ELR (cell line): ENCODE measurements at places on chromosomes 4 and X.
A peak's percentile ranks its signal among the peaks of the same experiment; 100 is the strongest.

DNA sequence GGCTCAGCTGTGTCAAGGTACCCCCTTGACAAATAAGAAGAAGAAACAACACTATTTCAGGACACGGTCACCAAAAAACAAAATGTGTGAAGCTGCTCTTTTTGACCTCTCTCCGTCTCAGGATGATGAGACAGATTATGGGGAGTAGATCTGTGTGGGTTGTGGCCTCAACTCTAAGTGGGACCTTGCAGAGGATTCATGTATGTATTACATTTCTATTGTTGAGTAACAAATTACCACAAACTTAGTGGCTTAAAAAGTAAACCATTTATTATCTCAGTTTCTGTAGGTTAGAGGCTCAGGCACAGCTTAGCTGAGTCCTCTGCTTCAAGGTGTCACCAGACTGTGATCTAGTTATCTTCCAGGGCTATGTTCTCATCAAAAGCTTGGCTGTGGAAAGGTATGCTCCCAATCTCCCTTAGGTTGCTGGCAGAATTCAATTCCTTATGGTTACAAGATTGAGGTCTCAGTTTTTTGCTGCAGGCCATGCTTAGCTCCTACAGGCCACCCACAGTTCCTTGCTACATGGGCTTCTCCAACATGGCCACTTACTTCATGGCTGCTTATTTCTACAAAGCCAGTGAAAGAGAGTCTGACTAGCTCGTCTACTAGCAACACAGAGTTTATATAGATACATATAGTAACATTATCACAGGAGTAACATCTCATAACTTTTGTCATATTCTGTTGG lies 28.1 kb downstream of the DGKK start:
- no peak for DNase-seq

DNA sequence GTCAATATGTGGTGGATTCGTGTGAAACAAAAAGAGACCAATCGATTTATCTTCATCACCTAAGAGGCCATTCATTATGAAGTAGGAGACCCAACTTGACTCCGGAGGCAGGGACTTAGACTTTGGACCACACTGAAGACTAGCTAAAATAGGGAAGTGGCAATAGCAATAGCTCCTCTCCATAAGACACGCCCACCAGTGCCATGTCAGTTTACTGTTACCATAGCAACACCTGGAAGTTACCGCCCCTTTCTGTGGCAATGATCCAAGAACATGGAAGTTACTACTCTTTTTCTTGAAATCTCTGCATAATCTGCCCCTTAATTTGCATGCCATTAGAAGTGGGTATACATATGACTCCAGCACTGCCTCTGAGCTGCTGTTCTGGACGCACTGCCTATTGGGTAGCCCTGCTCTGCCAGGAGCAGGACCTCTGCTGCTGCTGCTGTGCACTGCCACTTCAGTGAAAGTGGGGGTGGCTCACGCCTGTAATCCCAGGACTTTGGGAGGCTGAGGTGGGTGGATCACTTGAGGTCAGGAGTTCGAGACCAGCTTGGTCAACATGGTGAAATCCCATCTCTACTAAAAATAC lies 163.2 kb downstream of the PRKX start:
- peak; percentile 39 for DNase-seq

- peak; percentile 45 for DNase-seq
Measured at GRCh38 chr4:41044165-41044564, 170.2 kb downstream of the APBB2 start.

- no peak for DNase-seq
Measured at GRCh38 chr4:99054428-99054994, 34.1 kb downstream of the ADH5 start.

- no peak for DNase-seq
Measured at GRCh38 chr4:155609455-155610059, 57.1 kb upstream of the GUCY1A1 start.

- DNase-seq = no peak
Measured at GRCh38 chrX:98203800-98204199, 1320.1 kb downstream of the RPA4 start.

- DNase-seq = no peak
Measured at GRCh38 chr4:54743562-54743961, 85.8 kb downstream of the KIT start.

DNA sequence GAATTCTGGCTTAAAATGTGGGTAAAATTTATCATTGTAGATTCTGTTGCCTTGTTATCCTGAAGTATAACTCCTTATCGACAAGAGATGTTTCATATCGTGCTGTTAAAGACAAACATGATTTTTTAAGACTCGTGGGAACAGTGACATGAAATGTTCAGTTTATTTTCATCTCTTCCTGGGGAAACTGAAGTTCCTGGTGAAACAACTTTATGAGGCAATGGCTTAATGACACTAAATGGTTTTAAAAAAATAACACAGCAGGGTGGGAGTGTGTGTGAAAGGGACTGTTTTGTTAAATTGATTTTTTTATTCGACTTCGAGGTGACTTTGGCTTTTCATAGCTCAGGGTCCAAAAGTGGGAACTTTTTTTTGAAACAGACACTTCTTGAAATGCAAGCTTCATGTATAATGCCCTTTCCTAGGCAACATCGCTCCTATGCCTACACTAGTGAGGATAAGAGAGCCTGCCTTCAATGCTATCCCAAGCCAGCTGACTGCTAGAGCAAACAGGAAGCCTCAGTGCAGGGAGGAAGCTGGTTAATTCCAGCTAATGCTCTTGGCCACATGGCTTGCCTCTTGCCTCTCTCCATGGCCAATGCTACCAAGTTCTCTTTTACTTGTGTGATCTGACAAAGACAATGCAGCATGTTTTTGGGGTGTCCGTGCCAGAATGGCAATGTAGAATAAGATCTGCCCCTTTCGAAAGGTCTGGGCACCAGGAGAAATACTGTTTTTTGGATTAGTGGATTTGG lies 80.9 kb upstream of the PLAC1 start:
- DNase-seq = no peak

GRCh38 chrX:22220941-22221340 lies 51.8 kb upstream of the CBLL2 start:
- DNase-seq = peak; percentile 95

DNA sequence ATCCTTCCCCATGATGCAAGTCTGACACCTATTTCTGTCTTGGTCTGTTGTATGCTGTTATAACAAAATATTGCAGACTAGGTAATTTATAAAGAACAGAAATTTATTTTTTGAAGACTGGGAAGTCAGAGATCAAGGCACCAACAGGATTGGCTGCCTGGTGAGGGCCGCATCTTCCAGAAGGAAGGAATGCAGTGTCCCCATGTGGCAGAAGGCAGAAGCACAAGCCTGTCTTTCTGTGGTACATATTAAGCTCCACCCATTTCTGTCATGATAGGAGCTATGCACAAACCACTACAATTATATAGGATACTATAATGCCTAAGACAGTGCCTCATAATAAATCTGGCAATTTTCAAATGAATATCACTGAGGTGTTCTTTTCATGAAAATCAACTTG lies 502.3 kb upstream of the DIAPH2 start:
- DNase-seq = peak; percentile 2

DNA sequence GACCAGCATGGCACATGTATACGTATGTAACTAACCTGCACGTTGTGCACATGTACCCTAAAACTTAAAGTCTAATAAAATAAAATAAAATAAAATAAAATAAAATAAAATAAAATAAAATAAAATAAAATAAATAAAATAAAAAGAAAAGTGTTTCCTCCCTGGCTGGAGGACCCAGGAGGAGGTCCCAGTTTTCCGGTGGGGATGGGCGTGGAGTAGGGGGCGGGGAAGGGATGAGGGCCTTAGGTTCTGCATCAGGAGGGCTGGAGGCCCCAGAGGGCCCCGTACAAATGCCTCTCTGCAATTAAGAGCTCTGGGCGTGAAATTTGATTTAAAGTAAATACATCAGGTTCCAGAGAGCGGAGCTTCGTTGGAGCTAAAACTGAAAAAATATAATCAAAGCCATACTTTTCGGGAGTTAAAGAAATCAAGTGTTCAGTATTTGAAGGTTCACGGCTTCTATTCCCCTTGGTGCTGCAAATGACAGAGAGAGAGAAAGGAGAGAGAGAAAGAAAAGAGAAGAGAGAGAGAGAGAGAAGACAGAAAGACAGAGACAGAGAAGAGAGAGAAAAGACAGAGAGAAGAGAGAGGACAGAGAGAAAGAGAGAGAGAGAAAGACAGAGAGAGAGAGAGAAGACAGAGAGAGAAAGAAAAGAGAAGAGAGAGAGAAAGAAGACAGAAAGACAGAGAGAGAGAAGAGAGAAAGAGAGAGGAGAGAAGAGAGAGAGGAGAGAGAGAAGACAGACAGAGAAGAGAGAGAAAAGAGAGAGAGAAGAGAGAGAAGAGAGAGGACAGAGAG lies 8.7 kb upstream of the SHOX start:
- DNase-seq = no peak

GRCh38 chrX:44162964-44163475 lies 180.5 kb downstream of the EFHC2 start:
- no peak for DNase-seq

DNA sequence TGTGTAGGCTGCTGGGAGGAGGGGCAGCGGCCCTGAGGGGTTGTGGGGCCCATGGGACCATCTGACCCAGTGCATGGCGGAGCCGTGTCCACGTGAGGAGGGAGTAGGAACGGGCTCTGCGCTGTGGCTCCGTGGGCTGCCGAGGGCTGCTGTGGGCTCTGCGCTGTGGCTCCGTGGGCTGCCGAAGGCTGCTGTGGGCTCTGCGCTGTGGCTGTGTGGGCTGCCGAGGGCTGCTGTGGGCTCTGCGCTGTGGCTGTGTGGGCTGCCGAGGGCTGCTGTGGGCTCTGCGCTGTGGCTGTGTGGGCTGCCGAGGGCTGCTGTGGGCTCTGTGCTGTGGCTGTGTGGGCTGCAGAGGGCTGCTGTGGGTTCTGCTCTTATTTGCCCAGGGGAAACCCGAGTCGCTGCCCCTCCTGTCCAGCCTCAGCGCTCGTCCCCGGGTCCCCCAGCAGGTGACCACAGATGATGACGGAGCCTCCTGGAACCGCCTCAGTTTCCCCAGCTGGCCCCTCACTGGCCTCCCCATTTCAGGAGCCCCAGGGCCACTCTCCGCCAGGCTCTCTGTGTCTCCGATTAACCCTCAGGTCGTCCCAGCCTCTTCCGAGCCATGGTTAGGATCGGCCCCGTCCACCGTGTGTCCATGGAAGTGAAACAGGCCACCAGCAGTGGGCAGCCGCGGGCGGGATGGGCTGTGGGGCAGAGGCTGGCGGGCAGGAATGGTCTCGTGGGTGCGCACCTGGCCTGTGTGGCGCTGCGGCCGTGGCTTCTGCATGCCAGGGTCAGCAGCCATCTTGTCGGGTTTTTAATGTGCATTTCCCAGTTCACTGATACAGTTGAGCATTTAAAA lies 20.0 kb downstream of the PCGF3 start:
- DNase-seq = no peak

DNA sequence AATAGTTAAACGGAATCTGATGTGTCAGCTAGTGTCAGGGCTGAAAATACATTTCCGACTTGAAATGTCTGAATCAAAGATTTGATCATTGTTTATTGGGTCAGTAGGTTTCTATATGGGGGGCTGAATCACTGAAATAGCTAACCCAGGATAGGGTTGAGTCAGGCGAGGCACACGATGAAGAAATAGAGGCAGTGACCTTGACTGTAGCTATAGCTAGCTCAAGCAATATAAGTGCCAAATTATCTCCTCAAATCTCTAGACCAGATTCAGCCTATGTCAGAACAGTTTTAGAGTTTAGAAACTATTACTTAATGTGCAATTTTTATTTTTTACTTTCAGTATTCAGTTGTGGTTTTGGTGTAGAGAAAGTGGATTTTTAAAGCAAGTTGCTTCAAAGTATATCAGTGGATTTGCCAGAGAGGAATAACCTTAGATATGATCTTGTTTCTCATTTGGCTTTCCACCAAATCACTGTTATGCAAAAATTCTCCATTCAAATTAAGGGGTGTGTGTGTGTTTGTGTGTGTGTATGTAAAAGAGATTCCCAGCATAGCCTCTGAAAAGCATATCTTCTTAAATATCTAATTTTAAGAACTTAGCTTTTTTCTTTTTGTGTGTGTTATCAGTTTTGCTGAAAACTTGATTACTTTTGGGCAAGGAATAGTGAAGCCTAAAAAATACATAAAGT lies 100.3 kb upstream of the RPL34 start:
- peak; percentile 30 for DNase-seq
